PC-3 (cell line): ENCODE measurements at places on chromosomes 3 and 15. TPM values are rescaled to one million over a fixed set of nuclear protein-coding genes. Genes with fewer than 3 reads are reported as not detected.

Gene PARL
- 66.3 and 69.2 TPM in 2 replicates for total RNA-seq

Gene SCAANT1
- total RNA-seq, result not detected in 2 replicates

Gene RASGRP1
- not detected in 2 replicates for total RNA-seq

Gene IMPG2
- 0.17 and 0.18 TPM in 2 replicates for total RNA-seq

Gene ZIC1
- not detected in 2 replicates for total RNA-seq

Gene DPPA2
- total RNA-seq, result not detected in 2 replicates

Gene MYRIP
- not detected in 2 replicates for total RNA-seq

Gene RAD51
- total RNA-seq, result 17.3 and 21.9 TPM in 2 replicates

Gene RAB5A
- 61.3 and 86.8 TPM in 2 replicates for total RNA-seq

Gene FGF12
- not detected in 2 replicates for total RNA-seq

Gene KLHL25
- total RNA-seq, result 7.2 and 12.5 TPM in 2 replicates

Gene FSTL1
- 178 and 185 TPM in 2 replicates for total RNA-seq

Gene LRTM1
- not detected in 2 replicates for total RNA-seq

Gene NR2E3
- total RNA-seq, result 0.35 and 0.77 TPM in 2 replicates

Gene SNX22
- 0.77 TPM in 1 of 2 replicates, not detected in the other for total RNA-seq

Gene SLC15A2
- 0.12 and 0.91 TPM in 2 replicates for total RNA-seq

Gene MEF2A
- total RNA-seq, result 16.5 and 21.3 TPM in 2 replicates

Gene LRRIQ4
- total RNA-seq, result 0.52 TPM in 1 of 2 replicates, not detected in the other

Gene LYZL4
- not detected in 2 replicates for total RNA-seq

Gene OR5K2
- not detected in 2 replicates for total RNA-seq

Gene CKMT1A
- 1.7 and 4.4 TPM in 2 replicates for total RNA-seq

Gene PHLDB2
- total RNA-seq, result 90.1 and 104 TPM in 2 replicates

Gene XCR1
- not detected in 2 replicates for total RNA-seq

Gene PAQR9
- total RNA-seq, result 0.12 TPM in 1 of 2 replicates, not detected in the other

Gene FETUB
- total RNA-seq, result not detected in 2 replicates

Gene TRIM42
- not detected in 2 replicates for total RNA-seq

Gene CHRM5
- 0.04 TPM in 1 of 2 replicates, not detected in the other for total RNA-seq

Gene LRIG1
- total RNA-seq, result 2.2 and 2.9 TPM in 2 replicates

Gene GALNT15
- total RNA-seq, result not detected in 2 replicates

Gene ACSBG1
- 0.36 and 0.40 TPM in 2 replicates for total RNA-seq

Gene CD200R1
- total RNA-seq, result not detected in 2 replicates
